ENCODE measurements at places on chromosomes 16 and 17. TPM values are rescaled to one million over a fixed set of nuclear protein-coding genes. Genes with fewer than 3 reads are reported as not detected.
A peak's percentile ranks its signal among the peaks of the same experiment; 100 is the strongest.

CAMKK1 gene
- 3.1 TPM for polyA plus RNA-seq

DNA sequence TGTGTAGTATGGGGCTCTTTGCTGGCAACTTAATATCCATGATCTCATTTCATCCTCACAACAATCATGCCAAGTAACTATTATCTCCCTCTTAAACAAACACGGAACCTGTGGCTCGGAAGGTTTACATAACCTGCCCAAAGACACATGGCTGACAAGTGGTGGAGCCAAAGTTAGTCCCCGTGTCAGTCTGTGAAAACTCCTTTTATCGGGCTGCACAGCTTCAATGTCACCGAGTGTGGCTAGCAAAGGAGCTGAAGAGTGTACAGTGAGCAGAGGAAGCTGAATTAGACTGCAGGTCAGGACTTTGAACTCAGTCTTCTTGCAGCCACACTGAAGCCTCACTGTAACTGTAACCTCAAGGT lies 80.3 kb downstream of the PARN start:
- DNase-seq = peak; percentile 55
- peak overlapping the region; percentile 33 for H3K27ac ChIP-seq
- H3K4me3 ChIP-seq = no peak overlapping the region
- H3K4me1 ChIP-seq = peaks cover 37% of the 10 kb centered on the region

DNA sequence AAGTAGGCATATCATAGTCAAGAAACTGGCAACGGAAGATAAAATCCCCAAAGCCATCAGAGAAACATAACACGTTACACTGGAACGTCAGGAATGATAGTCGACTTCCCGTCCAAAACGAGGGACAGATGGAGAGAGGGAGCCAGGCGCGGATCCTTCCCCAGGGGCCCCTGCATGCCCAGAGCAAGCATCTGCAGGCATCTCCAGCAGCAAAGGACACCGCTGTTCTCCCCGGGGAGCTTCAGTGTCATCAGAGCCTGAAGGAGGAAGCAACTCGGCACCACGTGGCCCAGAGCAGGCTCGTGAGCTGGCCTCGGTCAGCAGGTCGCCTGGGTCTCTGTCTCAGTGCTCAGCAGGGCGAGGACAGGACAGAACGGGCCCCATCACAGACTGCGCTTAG lies 50.1 kb downstream of the LMF1 start:
- no peaks in the 10 kb centered on the region for H3K27me3 ChIP-seq
- H3K27ac ChIP-seq = no peak overlapping the region
- H3K4me3 ChIP-seq = no peak overlapping the region
- no peak for DNase-seq
- H3K4me1 ChIP-seq = peaks cover 7% of the 10 kb centered on the region

DNA sequence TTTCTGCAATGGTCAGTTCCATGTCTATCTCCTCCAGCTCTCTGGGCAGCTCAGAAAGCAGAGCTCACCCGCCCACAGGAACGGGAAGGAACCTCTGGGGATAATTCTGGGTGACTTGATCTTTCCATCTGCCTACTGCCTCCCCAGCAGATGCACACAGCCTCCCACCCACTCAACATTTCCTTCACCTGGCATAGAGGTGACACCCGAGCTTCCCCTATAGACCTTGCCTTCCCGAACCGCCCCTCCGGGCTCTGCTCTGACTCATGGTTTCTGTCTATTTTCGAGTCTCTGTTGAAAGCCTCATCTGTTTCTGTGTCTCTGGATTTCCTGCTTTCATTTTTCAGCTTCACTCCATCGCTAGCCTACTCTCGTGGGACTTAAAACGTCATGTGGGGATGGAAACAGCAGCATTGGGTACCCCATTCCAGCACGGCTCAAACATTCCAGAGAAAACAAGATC lies 11.4 kb downstream of the GGA3 start:
- DNase-seq = peak; percentile 35
- H3K4me1 ChIP-seq = peaks cover 32% of the 10 kb centered on the region
- H3K36me3 ChIP-seq = peaks cover 26% of the 10 kb centered on the region
- H3K4me3 ChIP-seq = no peak overlapping the region
- H3K27me3 ChIP-seq = no peaks in the 10 kb centered on the region

DNA sequence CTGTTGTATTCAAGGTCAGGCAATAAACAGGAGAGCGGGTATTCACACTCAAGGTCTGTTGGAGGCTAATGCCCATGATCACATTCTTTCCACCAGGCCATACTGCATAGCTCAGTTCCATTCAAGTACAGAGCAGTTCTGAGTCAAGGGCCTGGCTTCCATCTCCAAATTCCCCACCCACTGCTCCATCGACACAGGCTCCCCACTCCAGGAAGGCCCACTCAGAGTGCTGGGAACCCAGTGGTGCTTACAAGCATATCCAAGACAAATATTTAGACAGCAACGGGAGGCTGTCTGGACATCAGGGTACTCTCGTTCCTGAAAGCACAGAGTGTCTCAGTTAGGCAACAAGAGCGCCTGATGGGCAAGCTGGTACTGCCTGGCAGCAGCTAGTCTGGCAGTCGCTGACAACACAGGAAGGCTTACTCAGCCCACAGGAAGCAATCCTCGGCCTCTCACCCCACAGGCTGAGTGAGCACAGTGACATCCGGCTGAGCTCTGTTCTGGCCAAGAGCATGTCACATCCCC lies 40.9 kb downstream of the RFFL start:
- peaks cover 6% of the 10 kb centered on the region for H3K4me1 ChIP-seq
- H3K27me3 ChIP-seq = no peaks in the 10 kb centered on the region
- peak overlapping the region; percentile 78 for H3K27ac ChIP-seq
- DNase-seq = peak; percentile 80
- H3K4me3 ChIP-seq = no peak overlapping the region

DNA sequence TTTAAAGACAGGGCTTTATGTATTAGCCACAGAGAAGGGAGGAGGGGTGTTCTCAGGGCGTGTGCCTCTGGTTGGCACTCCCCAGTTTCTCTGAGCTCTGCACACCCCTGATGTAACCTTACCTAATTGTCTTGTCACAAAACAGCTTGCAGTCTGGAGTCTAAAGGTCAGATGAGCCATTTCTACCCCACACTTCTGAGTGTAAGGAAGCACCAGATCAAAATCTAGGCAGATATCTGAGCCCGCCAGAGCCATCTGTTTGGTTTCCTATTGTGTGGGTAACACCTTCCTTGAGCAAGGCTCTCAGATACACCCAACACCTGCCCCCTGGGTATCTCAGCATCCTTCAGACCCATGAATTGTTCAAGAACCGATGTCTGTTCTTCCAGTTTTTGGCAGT lies 15.5 kb downstream of the CDH1 start:
- no peaks in the 10 kb centered on the region for H3K27me3 ChIP-seq
- no peak for DNase-seq
- H3K36me3 ChIP-seq = no peaks in the 10 kb centered on the region
- H3K4me3 ChIP-seq = no peak overlapping the region
- H3K27ac ChIP-seq = no peak overlapping the region

DNA sequence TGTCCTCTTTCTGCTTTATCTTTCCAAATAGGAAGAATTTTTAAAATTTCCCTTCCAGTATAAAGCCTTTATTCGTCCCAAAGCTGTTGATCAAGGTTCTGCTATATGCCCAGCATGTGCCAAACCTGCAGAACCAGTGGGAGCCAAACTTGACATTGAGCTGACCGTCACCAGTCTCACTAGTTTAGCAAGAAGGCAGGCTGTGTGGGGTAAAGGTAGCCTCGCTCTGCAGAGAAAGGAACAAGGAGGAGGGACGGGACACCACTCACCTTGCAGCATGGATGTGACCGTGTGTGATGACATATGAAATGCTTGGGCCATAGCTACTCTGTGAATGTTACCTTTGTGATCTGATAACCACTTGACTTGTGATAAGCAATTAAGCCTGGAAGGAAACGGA lies 392.2 kb downstream of the CPPED1 start:
- no peaks in the 10 kb centered on the region for H3K4me1 ChIP-seq
- no peak overlapping the region for H3K27ac ChIP-seq
- no peak overlapping the region for H3K4me3 ChIP-seq
- H3K36me3 ChIP-seq = peaks cover 3% of the 10 kb centered on the region

GRCh38 chr17:38512473-38513058 lies 84.3 kb downstream of the ARHGAP23 start:
- DNase-seq = no peak
- peaks cover 3% of the 10 kb centered on the region for H3K36me3 ChIP-seq
- no peak overlapping the region for H3K4me3 ChIP-seq
- H3K4me1 ChIP-seq = peaks cover 12% of the 10 kb centered on the region

SCIMP gene
- polyA plus RNA-seq = not detected

KCNJ16 gene
- polyA plus RNA-seq = 9.1 TPM
